AG08396 (cell line): ENCODE measurements at places on chromosomes 12 and 14.

DNA sequence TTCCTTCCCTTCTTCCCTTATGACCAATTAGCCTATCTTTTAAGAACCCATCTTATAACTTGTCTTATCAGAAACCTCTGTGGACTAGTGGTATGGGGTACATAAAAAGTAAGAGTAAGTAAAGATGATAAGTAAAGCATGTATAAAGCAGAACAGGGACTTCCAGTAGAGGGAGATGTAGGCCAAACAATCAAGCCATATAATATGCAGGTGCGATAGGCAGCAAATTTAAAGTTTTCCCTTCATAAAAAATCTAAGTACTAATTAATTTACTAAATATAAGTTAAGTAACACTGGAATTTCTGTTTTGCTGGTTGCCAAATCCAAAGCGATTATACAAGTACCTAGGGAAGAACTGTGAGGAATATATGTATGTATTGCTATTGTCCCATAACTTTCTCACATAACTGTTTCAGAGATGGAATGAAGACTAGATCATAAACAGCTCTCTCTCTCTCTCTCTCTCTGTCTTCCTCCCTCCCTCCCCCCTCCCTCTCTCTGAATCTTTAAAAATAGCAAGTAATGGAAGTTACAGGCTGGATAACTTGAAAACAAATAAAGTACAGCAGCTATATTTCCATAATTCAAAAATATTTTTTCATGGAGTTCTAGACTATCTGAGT lies 25.7 kb downstream of the METTL25 start:
- no peak for DNase-seq

DNA sequence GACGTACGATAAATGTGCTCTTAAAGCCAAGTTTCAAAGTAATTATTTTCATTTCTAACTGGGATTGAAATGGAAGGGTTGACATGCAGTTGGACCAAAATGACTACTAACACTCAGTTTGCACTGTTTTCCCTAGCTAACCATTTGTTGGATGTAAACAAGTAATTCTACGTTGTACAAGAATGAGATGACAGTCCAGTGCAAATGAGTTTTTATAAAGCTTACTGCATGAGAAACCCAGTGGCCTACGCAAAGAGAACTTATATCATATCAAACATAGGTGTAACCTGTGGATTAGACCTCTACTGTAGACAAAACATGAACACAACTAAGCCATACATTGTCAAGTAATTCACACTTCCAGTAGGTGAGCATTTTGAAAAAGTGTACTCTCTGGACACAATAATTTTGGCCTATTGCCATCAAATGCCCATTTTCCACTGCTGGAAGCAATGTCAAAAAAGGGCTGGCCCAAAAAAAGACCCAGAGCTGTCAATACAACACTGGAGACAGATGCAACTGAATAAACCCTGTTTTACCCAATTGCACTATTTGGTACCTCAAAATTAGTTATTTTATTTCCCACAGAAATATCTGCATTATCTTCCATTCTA lies 12.8 kb downstream of the SLC38A2 start:
- DNase-seq, result no peak

GRCh38 chr12:130817804-130818203 lies 21.2 kb downstream of the STX2 start:
- DNase-seq, result no peak

DNA sequence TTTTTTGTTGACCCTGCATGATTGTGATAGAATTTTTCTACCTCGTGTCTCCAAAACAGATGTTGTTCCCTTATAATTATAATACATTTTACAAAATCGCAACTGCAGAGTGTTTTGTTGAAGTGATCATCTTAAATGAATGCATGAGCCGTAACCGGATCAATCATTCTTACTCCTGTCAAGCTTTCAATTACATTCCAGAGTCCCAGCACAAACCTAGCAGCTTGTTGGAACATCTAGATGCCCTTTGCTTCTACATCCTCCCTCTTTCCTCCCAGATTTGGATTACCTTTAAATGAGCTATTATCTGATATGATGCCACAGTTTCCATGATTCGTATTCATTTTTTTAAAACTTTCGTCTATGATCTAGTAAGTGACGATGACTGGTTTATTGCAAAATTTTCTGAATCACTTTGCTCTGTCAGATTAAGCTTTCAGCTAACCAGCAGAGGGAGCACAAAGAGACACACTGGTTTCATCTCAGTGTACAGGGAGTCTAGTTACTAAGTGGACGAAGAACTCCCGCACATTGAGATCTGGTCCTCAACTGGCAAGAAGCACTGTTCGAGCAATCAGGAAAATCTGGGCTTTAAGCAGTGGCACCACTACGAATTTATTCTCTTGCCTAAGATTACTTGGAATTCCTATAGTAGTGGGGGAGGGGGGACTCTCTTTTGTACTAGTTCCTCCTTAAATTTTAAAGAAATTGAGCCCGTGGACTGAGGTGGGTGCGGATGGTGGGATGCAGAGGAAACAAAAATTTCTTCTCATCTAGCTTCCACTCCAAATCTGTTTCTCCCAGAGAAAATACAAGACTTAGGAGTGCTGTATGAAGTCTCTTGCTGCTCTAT lies 40.9 kb downstream of the TSHR start:
- peak; percentile 73 for DNase-seq

DNA sequence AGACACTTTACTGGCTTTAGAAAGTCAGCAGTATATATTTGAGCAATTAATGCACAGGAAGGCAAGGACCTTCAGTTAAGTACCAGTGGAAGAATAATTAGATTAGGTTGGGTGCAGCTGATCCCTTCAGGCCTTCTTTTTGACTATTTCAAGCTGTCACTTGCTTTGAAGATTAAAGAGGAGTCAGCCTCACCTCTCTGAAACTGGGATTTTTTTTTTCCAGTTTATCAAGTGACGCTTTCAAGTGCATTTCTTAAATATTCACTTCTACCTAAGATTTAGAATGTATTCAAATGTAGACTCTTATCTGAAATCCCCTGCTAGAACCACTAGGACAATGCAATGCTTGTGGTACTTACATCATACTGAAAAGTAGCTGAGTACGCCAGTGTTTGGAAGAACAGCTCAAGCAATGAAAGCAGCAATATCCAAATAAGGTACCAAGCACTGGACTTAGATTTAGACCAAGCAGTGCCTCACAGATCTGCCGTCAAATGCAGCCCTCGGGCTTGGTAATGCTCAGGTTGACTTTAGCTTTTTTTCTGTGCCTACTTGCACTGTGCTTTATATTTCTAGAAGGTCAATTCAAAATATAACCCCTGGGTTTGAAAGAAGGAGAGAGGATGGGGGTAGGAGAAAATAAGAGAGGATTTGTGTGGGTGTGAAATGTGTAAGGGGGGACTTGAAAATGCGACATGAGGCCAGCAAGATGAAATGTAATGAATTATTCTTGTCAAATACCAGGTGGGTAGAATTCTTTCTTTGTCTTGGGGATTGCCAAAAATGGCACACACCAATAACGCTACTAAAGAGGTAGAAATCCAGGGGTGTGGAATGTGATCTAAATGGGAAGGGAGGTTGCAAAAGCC lies 3.7 kb upstream of the FERMT2 start:
- DNase-seq, result no peak

- peak; percentile 31 for DNase-seq
Measured at GRCh38 chr12:127809275-127809674, 457.7 kb upstream of the TMEM132C start.

DNA sequence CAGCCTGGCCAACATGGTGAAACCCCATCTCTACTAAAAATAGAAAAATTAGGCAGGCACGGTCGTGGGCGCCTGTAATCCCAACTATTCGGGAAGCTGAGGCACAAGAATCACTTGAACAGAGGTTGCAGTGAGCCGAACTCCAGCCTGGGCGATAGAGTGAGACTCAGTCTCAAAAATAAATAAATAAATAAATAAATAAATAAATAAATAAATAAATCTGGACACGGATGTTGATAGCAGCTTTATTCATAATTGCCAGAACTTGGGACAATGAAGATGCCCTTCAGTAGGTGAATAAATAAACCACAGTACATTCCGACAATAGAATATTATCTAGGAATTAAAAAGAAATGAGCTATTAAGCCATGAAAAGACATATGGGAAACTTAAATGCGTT lies 31.1 kb downstream of the TMEM30B start:
- DNase-seq, result no peak

DNA sequence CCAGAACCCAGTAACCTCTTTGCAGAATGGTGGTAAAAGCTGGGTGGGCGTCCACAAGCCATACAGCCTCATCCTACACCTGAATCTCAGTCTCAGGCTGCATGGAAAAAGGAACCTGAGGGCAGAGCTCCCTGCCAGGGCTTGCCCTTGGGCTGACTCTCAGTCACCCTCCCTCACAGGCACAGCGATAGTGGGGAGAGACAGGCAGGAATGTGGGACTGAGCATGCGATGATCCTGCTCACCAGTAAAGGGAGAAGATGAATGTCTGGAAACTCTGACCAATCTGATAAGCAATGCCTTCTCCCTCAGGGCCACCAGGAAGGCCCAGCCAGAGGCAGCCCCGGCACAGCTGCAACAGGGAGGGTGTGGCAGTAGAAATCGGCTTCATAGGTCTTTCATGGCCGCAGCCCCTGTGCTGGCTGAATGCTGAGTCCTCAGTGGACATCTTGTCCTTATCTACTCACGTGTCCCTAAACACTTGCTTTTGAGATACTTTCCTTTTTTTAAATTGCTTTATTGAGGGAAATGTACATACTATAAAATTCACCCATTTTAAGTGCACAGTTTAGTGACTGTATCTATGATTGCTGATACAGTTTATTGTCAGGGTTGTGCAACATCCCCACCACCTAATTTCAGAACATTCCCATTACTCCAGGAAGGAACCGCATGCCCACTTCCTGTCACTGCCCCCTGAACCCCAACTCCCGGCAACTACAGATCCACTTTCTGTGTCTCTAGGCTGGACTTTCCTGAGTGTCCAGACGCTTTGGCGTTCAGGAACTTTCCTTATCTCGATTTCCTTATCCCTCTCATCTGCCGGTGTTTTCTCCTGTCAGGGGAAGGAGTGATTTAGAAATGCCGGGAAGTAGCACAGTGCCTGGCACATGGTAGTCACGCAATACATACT lies 258.1 kb downstream of the PCNX1 start:
- peak; percentile 21 for DNase-seq

DNA sequence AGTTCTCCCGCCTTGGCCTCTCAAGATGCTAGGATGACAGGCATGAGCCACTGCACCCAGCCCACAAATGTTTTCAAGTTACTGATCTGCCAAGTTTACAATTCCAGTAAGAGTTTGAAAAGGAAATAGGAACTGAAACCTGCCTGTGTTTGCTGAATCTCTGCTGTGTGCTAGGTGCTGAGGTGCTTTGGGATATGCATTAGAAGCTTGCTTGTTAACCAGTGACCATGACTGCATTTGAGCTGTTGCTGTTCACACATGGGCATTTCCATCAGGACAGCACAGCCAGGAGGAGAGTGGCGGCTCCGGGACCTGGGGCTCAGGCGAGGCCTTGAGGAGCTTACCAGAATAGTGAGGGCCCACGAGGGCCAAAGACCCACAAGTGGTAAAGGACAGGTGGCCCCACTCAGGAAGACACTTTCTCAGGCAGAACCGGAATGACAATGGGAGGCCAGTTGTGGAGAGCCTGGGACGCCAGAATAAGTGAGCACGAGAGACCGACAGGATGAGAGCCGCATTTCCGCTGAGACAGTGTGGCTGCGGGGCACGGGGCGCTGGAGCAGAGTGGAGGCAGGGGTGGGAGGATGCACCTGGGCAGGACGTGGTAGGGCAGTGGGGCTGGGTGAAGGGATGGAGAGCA lies 54.5 kb upstream of the MMP17 start:
- no peak for DNase-seq

- DNase-seq, result no peak
Measured at GRCh38 chr12:97659117-97659880, 196.7 kb downstream of the RMST start.

DNA sequence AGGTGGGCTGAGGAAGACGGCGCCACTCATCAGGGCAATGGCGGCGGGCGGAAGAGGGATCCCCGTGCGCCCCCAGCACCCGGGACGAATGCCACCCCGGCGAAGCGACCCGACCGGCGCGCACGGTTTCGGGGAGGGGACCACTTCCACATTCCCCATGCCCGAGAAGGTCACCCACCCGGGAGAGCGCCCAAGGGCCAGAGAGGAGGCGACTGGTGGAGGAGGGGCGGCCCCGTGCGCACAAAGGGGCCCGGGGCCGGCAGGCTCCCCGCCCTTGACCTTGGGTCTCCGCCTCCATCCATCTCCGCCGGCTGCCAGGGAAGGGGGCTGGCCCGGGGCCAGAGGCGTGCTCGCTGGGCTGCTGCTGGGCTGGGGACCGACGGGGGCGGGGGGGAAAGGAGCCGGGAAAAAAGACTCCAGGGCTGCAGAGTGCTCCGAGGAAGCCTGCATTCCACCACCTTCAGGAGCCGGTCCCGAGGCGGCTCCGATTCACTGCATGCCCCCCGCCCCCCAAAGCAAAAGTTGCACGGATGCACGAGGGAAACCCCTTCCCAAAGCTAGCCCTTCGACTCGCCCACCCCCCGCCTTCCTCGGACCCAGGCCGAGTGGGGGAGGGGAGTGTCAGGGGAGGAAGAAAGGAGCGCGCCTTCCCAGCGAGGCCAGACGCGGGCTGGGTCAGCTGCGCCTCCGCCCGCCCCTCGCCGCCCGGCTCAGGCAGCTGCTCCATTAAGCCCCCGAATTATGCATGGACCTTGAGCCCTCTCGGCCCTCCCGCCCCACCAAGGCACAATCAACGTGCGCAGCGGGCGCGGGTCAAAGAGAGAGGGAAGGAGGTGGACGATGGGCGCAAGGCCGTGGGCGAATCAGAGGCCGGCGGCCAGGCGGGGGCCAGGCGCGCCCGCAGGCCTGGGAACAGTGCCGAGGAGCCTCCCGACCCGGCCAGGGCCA lies 26.2 kb downstream of the BCL11B start:
- peak; percentile 21 for DNase-seq

- no peak for DNase-seq
Measured at GRCh38 chr12:41213107-41213506, 25.0 kb downstream of the PDZRN4 start.

DNA sequence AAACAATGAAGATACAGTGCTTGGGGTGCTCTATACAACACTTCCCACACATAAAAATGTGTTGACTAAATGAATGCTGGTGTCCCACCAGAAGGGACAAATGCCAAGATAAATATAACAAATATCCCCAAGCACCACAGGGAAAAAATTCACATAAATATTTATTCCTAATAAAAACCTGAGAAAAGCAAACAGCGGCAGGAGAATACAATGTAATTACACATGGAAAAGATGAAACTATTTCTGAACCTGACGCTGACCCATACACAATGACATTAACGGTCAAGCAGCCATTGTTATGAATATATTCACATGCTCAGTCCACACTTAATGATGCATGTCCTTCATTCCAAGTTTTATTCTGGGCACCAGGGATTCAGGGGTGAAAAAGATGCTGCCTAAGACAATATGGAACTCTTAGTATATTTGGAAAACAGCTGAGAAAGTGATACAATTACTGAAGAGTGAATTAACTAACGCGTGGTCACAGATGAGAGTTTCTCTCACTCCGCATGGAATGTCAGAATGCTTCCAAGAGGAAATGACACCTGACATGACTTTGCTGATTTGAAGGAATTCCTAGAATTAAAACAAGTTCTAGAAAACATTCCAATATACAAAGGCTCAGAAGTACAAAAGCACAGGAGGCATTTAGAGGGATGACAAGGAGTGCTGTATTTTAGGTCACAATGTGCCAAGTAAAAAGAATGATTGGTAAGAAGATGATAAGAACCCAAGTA lies 27.9 kb upstream of the PTPRR start:
- DNase-seq, result no peak
